ENCODE measurements at places on chromosomes 5 and 9.

- DNase-seq = peak; percentile 60
Measured at GRCh38 chr5:102807878-102808502, 52.9 kb downstream of the PAM start.

DNA sequence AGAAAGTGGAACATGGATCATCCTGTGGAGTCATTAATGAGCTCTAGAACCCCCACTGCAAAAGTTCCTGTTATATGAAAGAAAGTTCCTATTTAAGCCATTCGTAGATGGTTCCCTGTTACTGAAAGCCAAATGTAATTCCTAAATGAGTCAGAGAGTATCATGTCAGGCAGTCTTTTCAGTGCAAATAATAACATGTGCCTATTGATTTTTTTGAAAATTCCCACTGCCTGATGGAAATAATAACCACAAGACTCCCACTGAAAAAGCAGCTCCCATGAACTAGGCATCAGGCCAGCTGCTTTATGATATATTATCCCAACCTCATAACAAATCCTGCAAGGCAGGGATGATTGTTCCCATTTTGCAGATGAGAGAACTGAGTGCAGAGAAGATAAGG, 217.2 kb downstream of the DAB2IP start:
- no peak for DNase-seq

GRCh38 chr9:130450344-130451003, 5.7 kb downstream of the ASS1 start:
- no peak for DNase-seq

DNA sequence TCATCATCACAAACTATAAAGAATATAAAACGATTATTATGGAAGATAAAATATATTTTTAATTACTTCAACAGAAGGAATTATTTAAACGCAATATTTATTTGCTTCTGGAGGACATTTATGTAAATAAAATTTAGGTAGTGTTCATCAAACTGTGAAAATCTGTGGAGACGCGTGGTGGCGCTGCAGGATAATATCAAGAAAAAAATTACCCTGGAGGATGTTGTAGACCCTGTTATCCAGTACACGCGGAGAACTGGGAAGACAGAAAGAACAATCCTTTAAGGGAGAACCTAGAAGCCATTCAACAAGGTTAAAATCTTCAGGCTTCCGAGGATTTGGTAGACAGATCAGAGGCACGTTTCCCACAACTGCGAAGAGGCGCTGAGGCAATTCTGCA, at the start of gene PCDHB12:
Gene PCDHB12, plus strand, starts transcription at position 242 of the 400 bp plus-strand sequence. CDS start 189 bp downstream, outside the sequence.
- DNase-seq = peak; percentile 28

GRCh38 chr5:10324518-10325370, 17.0 kb upstream of the CMBL start:
- DNase-seq = no peak

- DNase-seq = peak; percentile 4
Measured at GRCh38 chr5:167284222-167284890, 1007.1 kb upstream of the WWC1 start.

DNA sequence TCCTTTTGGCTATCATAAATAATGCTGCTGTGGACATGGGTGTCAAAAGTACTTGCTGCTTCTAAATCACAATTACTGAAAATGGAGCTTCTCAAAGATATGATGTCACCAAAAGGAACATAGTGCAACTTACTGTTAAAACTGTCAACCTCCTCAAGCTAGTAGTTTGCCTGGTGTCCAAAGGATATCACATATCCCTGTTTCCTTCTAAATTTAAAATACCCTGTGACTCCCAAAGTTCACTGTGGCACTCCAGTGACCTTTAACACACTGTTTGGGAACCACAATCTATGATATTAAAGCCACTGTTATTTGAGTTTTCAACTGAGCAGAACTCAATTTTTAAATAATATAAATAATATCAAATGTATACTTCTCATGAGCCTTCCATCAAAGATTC, 18.2 kb downstream of the GLIS3 start:
- no peak for DNase-seq

DNA sequence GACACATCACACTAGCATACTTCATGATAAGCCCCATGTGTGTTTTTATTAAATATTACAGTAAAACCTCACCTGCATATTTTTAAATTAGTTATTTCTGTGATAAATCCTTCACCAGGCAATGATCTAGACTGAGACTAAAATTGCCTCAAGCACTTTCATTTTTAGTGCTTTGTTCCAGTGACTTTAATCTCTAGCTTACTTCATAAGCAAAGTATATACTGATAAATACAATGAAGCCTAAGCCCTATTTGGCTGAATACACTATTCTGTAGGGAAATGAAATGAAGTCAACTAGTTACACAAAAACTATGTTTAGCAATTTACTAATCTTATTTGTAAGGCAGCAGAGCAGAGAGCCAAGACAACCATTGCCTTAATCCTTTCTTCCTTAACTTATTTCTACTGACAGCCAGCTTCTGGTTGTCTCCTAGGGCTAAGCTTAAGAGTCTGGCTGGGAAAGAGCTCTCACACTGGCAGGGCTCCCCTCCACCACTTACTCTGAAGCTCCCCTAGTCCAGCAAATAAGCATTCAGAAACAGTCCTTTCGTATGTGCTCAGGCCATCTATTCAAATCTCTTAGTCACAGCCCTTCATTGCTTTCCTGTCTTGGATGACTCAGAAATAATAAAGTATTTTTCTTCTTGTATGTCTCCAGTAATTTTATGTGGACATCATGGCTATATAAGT, 31.4 kb upstream of the MTAP start:
- DNase-seq = peak; percentile 90

Data from ELR (cell line).